PC-3 (cell line): ENCODE measurements at places on chromosomes 1 and 21. TPM values are rescaled to one million over a fixed set of nuclear protein-coding genes. Genes with fewer than 3 reads are reported as not detected.
A peak's percentile ranks its signal among the peaks of the same experiment; 100 is the strongest.

GRCh38 chr1:49765034-49765433, 258.7 kb downstream of the AGBL4 start:
- H3K36me3 ChIP-seq, result no peaks in the 10 kb centered on the region
- H3K4me1 ChIP-seq, result peaks cover 7% of the 10 kb centered on the region; the same call in 1 of the 2 replicates
- no peak overlapping the region for H3K4me3 ChIP-seq
- H3K27me3 ChIP-seq, result no peaks in the 10 kb centered on the region
- peak; percentile 56 for DNase-seq
- no peak overlapping the region for H3K27ac ChIP-seq

The DYNLT5 gene
- not detected in 2 replicates for total RNA-seq

The TRPM2 gene
- total RNA-seq, result 48.3 and 50.0 TPM in 2 replicates

GRCh38 chr1:153520818-153521476, 14.8 kb downstream of the S100A6 start:
- H3K4me1 ChIP-seq, result peaks cover 18% of the 10 kb centered on the region
- no peaks in the 10 kb centered on the region for H3K36me3 ChIP-seq
- no peaks in the 10 kb centered on the region for H3K27me3 ChIP-seq
- DNase-seq, result peak; percentile 46
- H3K27ac ChIP-seq, result 0 out of 2 replicates have a peak overlapping the region, but pooled peaks have one; percentile 1

- H3K27ac ChIP-seq, result peak overlapping the region; percentile 98
- H3K4me1 ChIP-seq, result peaks cover 98% of the 10 kb centered on the region
- peak; percentile 97 for DNase-seq
- H3K27me3 ChIP-seq, result no peaks in the 10 kb centered on the region
- H3K36me3 ChIP-seq, result peaks cover 49% of the 10 kb centered on the region
Observed at GRCh38 chr1:159916242-159917051, 8.9 kb downstream of the TAGLN2 start.

- peaks cover 14% of the 10 kb centered on the region for H3K4me1 ChIP-seq
- peak overlapping the region; percentile 86 for H3K4me3 ChIP-seq
- peak overlapping the region; percentile 70 for H3K27ac ChIP-seq
- H3K36me3 ChIP-seq, result no peaks in the 10 kb centered on the region
Observed at GRCh38 chr1:161390559-161390858, 22.8 kb upstream of the CFAP126 start.

- H3K27me3 ChIP-seq, result peaks cover 17% of the 10 kb centered on the region; the same call in 1 of the 2 replicates
- H3K4me3 ChIP-seq, result no peak overlapping the region
- no peak for DNase-seq
- H3K27ac ChIP-seq, result no peak overlapping the region
- H3K4me1 ChIP-seq, result no peaks in the 10 kb centered on the region
Observed at GRCh38 chr1:205060746-205061145, 17.7 kb downstream of the CNTN2 start.

The RNF223 gene
- total RNA-seq, result 147 and 171 TPM in 2 replicates

The MIER1 gene
- total RNA-seq, result 11.5 and 11.8 TPM in 2 replicates

DNA sequence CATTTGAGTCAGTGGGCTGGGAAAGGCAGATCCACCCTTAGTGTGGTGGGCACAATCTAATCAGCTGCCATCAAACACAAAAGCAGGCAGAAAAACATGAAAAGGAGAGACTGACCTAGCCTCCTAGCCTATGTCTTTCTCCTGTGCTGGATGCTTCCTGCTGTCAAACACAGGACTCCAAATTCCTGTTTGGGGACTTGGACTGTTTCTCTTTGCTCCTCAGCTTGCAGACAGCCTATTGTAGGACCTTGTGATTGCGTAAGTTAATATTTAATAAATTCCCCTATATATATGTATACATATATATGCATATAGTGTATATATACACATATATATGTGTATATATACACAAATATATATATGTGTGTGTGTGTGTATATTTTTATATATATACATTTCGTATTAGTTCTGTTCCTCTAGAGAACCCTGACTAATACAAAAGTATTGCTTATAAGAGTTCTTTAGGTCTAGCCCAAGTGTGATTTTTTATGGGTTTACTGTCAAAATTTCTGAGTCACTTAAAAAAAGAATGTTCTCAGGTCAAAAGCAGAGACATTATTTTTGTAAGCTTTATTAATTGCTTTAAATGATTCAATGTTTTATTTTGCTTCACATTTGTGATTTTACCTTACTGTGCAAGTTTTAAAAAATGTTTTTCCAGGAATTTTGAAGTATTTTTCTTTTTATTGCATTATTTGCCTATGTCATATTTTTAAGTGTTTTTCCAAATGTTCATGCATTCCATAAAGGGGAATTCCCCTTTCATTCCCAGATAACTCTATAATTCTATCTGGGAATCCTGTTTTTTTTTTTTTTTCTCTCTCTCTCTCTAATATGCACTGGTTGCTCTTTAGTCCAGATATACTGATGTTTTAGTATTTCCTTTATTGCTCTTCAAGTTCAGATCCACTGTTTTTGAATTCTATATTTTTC, 92.1 kb upstream of the ADAMTS5 start:
- DNase-seq, result no peak
- no peaks in the 10 kb centered on the region for H3K4me1 ChIP-seq
- no peak overlapping the region for H3K27ac ChIP-seq
- H3K27me3 ChIP-seq, result no peaks in the 10 kb centered on the region
- H3K4me3 ChIP-seq, result no peak overlapping the region

DNA sequence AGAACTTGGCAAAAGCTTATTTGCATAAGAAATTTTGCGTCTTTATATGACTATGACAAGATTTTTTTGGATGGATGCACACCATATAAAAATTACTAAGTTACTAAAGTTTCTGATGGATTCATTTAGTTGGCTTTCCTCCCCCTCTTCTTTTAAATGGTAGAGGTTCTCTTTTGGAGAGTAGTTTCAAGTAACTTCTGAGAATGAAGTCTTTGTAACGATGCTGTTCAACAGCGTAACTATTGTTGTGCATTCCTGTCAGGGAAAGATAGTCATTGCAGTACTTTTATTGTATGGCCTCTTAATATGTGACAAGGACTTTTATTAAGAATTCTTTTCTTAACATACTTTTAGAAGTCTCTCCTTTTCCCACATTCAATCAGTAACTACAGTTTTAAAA, 16.0 kb downstream of the NFIA start:
- no peak overlapping the region for H3K27ac ChIP-seq
- no peak for DNase-seq
- H3K4me3 ChIP-seq, result no peak overlapping the region
